ENCODE measurements at places on chromosomes 11 and 22. TPM values are rescaled to one million over a fixed set of nuclear protein-coding genes. Genes with fewer than 3 reads are reported as not detected.

- no peak overlapping the region for H3K4me3 ChIP-seq
- no peak overlapping the region for H3K27ac ChIP-seq
- H3K4me1 ChIP-seq = no peaks in the 10 kb centered on the region
- DNase-seq = peak; percentile 53
- H3K27me3 ChIP-seq = no peaks in the 10 kb centered on the region
These were observed 22.6 kb downstream of the PDGFB start for GRCh38 chr22:39221999-39222686.

The SLC22A6 gene
- total RNA-seq = not detected

The TRIM48 gene
- not detected for total RNA-seq

- H3K4me3 ChIP-seq = no peak overlapping the region
- no peak overlapping the region for H3K27ac ChIP-seq
- no peak for DNase-seq
- H3K36me3 ChIP-seq = no peaks in the 10 kb centered on the region
- H3K4me1 ChIP-seq = no peaks in the 10 kb centered on the region
- no peaks in the 10 kb centered on the region for H3K27me3 ChIP-seq
These were observed 1282.9 kb downstream of the TBC1D22A start for GRCh38 chr22:48045369-48045768.

DNA sequence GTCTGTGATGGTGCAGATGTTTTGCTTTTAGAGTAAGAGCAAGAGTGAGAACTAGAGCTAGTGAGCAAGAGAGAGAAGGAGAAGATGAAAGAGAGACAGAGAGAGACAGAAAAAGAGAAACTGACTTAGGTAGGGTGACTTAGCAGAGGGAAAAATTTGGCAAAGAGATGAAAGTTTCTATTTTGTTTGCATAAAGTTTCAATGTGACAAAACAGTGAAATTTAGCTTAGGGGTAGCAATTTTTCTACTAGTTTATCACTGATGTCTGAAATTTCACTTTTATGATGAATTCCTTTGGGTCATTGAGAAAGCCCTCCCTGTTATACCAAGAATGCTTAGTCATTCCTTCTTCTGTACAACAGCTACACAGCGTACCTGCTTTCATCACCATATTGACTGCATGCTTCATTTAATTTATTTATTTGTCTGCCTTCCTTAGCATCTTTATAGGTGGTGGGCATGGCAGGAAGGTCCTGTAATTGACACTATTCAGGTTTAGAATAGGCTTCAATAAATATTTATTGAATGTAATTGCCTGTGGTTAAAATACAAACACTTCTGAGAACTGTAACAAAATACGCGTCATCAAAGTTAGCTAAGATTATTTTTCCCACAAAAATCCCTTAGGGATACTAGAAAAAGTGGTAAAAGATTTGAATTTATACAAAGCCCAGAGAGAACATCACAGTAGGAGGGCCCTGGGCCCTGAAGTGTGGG, 19.9 kb upstream of the CTSC start:
- no peaks in the 10 kb centered on the region for H3K4me1 ChIP-seq
- H3K36me3 ChIP-seq = no peaks in the 10 kb centered on the region
- DNase-seq = no peak

GRCh38 chr22:28977481-28977971, 84.1 kb downstream of the C22orf31 start:
- no peaks in the 10 kb centered on the region for H3K36me3 ChIP-seq
- no peak overlapping the region for H3K27ac ChIP-seq
- peaks cover 2% of the 10 kb centered on the region for H3K4me1 ChIP-seq
- no peaks in the 10 kb centered on the region for H3K27me3 ChIP-seq

The CDC42EP1 gene
- total RNA-seq = 76.3 TPM

The MUC5AC gene
- not detected for total RNA-seq

- no peak overlapping the region for H3K27ac ChIP-seq
- no peak overlapping the region for H3K4me3 ChIP-seq
- H3K4me1 ChIP-seq = no peaks in the 10 kb centered on the region
- H3K36me3 ChIP-seq = no peaks in the 10 kb centered on the region
These were observed 10.2 kb downstream of the C11orf96 start for GRCh38 chr11:43952401-43953342.

DNA sequence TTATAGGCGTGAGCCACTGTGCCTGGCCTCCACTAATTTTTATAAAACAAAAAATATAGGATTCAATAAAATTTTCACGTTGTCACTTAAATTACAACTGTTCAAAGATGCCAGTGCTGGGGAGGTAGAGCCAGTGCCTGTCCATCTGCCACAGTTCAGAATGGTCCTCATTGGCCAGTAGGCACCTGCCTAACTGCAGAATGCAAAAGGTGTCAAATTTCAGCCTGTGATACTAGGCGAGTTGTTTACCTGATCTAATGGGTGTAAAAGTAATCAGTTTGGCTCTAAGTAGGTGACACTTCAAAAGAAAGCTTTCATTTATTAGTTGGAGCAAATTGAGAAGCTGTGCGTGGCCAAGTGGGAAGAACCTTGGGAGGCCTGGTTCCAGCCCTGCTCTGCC, 2.4 kb downstream of the SMARCB1 start:
- no peak for DNase-seq
- H3K36me3 ChIP-seq = no peaks in the 10 kb centered on the region
- H3K4me1 ChIP-seq = no peaks in the 10 kb centered on the region
- no peak overlapping the region for H3K27ac ChIP-seq

The MMP7 gene
- total RNA-seq = 2.2 TPM

DNA sequence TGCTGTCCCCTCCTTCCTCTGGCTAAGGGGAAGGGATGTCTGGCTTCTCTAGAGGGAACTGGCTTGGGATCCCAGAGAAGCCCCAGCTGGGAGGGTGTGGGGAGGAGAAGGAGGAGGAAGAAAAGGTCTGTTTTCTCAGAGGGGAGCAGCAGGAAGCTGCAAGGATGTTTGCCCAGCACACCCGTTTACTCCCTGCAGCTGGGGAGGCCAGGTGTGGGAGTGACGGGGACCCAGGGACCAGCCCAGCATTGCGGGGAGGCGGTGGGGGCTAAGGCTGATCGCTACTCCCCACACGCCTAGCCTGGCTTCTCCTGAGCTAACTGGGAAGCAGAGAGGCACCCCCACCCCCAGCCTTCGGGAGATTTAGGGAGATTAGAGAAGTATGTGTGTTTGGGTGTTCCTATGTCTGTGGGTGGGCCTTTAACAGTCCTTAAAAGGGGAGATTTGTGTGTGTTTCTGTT, 3.9 kb downstream of the CREB3L1 start:
- no peaks in the 10 kb centered on the region for H3K4me1 ChIP-seq
- H3K4me3 ChIP-seq = no peak overlapping the region
- no peak for DNase-seq
- no peak overlapping the region for H3K27ac ChIP-seq
- no peaks in the 10 kb centered on the region for H3K27me3 ChIP-seq
- no peaks in the 10 kb centered on the region for H3K36me3 ChIP-seq

The NAGA gene
- total RNA-seq = 27.6 TPM

- H3K27ac ChIP-seq = no peak overlapping the region
- no peaks in the 10 kb centered on the region for H3K4me1 ChIP-seq
- DNase-seq = no peak
- H3K36me3 ChIP-seq = no peaks in the 10 kb centered on the region
- H3K4me3 ChIP-seq = no peak overlapping the region
These were observed 256.5 kb downstream of the MN1 start for GRCh38 chr22:27545085-27545484.

- no peaks in the 10 kb centered on the region for H3K36me3 ChIP-seq
- no peak overlapping the region for H3K27ac ChIP-seq
- H3K4me1 ChIP-seq = no peaks in the 10 kb centered on the region
- no peaks in the 10 kb centered on the region for H3K27me3 ChIP-seq
These were observed 1698.3 kb upstream of the RAG2 start for GRCh38 chr11:38296211-38296776.

GRCh38 chr11:85783758-85784157, 27.2 kb downstream of the SYTL2 start:
- H3K27me3 ChIP-seq = no peaks in the 10 kb centered on the region
- peaks cover 2% of the 10 kb centered on the region for H3K4me1 ChIP-seq
- H3K36me3 ChIP-seq = no peaks in the 10 kb centered on the region
- no peak for DNase-seq

GRCh38 chr11:117925198-117925925, 3.8 kb downstream of the TMPRSS13 start:
- DNase-seq = no peak
- no peak overlapping the region for H3K4me3 ChIP-seq
- H3K27ac ChIP-seq = no peak overlapping the region
- no peaks in the 10 kb centered on the region for H3K36me3 ChIP-seq
- H3K27me3 ChIP-seq = no peaks in the 10 kb centered on the region
